ENCODE measurements at places on chromosomes 12 and 14.

- DNase-seq: no peak
These were observed at the start of gene SLC10A1 for GRCh38 chr14:69796797-69797500. Gene SLC10A1, minus strand, starts transcription at chr14:69797241. Its CDS starts 86 bp downstream, at chr14:69797155.

GRCh38 chr12:57118711-57119271 is 7.6 kb upstream of the STAT6 start:
- DNase-seq: no peak

GRCh38 chr12:122880668-122881067 is 15.3 kb downstream of the VPS37B start:
- no peak for DNase-seq

GRCh38 chr12:99027461-99027860 is 382.4 kb downstream of the APAF1 start:
- no peak for DNase-seq

DNA sequence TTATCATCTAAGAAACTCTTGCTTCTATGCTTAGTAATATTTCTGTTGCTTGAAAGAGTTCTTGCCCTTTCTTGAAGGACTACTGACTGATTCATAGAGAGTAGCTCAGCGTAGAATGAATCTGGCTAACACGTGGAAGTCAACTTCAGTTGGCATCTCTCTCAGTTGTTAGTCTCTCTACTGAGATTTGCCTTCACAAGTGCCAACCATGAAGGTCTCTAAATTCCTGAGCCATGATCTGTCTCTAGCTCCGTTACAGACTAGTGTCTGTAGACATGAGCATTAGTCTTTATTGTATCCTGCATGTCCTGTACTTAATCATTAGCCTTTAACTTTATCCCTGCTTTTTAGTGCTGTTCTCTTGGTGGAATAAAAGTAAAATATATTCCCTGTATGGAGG is 19.1 kb upstream of the ALX1 start:
- no peak for DNase-seq

- no peak for DNase-seq
These were observed 29.1 kb downstream of the RFLNA start for GRCh38 chr12:124323771-124324530.

GRCh38 chr14:95496111-95496681 is 20.3 kb downstream of the SYNE3 start:
- DNase-seq: no peak

DNA sequence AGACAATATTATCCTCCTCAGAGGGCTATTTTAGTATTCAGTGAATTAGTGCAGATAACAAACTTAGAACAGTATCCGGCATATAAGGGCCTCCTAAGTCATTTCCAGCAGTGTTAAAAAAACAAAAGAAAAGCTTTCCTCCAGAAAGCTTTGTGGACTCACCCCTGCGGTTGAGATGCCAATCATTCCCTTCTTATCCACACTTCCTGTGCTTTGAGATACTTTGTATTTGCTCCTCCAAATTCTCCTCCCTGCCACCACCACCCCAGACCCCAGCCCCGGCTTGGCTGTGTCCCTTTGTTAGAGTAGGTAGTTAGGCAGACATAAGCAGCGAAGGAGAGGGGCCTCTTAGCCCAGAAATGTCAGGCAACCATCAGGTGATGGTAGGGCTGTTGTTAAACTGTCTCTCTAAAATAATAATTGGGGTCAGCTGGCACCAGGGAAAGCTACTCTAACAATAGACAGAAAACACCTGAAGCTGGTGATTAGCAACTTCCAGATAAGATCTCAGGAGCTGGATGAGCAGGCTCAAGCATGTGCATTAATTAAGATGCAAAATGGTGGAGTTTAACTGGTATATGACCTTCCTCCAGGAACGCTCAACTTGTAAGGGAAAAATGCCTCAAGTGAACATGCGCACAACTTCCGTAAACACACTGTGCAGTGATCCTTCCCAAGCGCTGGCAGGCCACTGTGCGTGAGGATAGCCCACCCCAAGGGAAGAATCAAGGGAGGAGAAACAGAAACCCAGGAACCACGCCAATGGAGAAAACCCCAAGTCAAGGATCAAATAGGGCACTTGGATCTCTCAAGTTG is 152.1 kb upstream of the EEA1 start:
- DNase-seq: no peak

DNA sequence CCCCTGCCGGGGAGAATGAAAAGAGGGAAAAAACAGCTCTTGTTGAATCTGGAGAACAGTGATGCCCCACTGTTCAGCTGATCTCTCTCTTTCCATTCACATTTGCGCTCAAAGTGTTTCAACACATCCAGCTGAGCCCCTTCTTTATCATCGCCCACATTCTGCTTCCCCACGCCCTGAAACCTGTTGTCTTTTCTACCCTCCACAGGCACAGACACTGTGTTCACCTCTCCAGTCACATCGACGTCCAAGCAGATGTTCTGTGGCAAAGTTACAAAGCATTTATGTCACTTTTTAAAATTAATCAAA is 338.7 kb downstream of the EGLN3 start:
- peak; percentile 12 for DNase-seq

DNA sequence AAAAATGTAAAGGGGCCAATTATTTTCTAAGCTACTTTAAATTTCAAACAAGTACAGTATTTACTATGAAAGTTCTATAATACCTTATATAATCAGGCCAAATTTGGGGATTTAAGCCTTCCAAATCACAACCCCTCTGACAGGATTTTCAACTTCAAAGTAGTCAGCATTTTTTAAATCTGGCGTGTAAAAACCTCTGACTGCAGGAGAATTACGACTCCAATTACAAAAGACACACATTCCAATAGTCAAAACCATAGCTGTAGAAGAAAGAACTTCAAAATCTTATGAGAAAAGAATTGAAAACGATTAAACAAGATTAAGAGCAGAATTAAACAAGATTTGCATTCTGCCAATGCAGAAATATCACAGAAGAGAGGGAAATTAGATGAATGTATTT is 12.7 kb downstream of the OSBPL8 start:
- DNase-seq: peak; percentile 8

DNA sequence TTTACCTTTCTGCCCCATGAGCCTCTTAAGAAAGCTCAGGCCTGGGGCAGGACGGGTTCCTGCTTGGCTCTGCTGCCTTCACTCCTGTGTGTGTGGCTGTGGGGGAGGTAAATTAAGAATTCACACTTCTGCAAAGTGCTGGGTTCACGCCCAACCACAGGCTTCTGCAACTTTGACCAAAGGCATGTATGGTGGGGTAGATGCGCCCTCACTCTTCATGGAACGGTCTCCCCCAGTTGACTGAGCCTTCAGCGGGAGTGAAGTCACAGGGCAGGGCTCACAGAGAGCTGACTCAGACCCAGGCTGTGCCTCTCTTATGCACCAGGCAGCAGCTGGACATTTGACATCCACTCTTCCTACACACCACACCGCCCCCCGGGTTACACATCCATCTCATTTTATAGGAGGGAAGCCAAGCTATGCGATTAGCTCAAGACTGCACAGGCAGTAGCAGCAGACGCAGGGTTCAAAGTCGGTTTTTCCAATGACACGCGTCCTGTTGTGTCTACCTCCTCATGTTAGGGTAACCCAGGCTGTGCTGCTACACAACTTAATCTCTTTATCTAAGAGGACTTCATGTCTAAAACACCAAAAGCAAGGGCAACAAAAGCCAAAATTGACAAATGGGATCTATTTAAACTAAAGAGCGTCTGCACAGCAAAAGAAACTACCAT is 15.4 kb upstream of the BCL11B start:
- DNase-seq: no peak

GRCh38 chr12:80273144-80273543 is 170.9 kb upstream of the PTPRQ start:
- no peak for DNase-seq

DNA sequence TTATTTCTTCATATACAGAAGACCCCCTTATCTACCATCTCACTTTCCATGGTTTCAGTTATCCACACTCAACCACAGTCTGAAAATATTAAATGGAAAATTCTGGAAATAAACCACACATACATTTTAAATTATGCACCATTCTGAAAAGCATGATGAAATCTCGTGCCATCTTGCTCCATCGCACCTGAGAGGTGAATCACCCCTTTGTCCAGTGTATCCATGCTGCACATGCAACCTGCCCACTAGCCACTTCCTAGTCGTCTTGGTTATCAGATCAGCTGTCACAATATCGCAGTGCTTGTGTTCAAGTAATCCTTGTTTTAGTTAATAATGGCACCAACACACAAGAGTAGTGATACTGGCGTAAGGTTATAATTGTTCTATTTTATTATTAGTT is 145.7 kb downstream of the C12orf42 start:
- DNase-seq: no peak

GRCh38 chr14:26379951-26380350 is 217.9 kb downstream of the NOVA1 start:
- no peak for DNase-seq

GRCh38 chr14:65294816-65295215 is 117.7 kb upstream of the FUT8 start:
- no peak for DNase-seq

GRCh38 chr14:55731311-55731872 is 151.4 kb downstream of the KTN1 start:
- no peak for DNase-seq

- no peak for DNase-seq
These were observed 200.5 kb downstream of the STXBP6 start for GRCh38 chr14:24849471-24849870.

- no peak for DNase-seq
These were observed 452.2 kb upstream of the RPL10L start for GRCh38 chr14:47103771-47104170.

GRCh38 chr12:104643819-104644669 is 187.3 kb downstream of the CHST11 start:
- DNase-seq: no peak

GRCh38 chr12:39375206-39375808 is 67.6 kb downstream of the KIF21A start:
- DNase-seq: no peak

- no peak for DNase-seq
These were observed 55.9 kb downstream of the DYNC1H1 start for GRCh38 chr14:102020058-102020971.

DNA sequence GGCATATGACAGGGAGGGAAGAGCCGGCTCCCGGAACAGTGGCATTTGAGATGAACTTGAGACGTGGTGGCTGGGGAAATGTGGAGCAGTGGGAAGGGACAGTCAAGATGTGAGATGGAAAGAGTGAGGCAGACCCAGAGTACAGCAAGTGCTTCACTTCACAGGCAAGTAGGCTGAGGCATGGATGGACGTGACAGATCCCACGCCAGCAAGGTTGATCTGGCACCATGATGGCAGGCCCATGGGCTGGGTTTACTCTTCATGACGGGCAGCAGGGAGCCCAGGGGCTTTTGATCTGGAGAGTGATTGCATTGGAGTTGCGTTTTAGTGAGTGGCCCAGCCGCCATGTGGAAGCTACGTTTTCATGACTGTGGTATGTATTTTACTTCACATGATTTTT is 17.9 kb upstream of the EML1 start:
- DNase-seq: no peak

DNA sequence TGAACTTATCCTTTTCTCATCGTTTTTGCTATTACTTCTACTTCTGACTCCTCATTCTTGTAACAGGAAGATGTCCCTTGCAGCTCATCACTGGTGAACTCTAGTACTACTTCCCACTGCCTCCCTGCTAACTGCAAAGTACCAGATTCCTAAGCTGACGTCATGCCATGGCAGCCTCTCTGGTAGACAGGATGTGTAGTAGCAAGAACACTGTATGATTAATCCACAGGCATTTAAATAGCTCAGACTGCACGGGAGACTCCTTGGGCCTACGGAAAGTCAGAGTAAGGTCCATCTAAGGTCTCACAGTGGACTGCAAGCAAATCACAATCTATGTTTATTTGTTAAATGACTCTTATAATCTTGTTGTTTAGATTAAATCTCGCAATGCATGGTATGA is 43.5 kb downstream of the DNAI7 start:
- DNase-seq: no peak

DNA sequence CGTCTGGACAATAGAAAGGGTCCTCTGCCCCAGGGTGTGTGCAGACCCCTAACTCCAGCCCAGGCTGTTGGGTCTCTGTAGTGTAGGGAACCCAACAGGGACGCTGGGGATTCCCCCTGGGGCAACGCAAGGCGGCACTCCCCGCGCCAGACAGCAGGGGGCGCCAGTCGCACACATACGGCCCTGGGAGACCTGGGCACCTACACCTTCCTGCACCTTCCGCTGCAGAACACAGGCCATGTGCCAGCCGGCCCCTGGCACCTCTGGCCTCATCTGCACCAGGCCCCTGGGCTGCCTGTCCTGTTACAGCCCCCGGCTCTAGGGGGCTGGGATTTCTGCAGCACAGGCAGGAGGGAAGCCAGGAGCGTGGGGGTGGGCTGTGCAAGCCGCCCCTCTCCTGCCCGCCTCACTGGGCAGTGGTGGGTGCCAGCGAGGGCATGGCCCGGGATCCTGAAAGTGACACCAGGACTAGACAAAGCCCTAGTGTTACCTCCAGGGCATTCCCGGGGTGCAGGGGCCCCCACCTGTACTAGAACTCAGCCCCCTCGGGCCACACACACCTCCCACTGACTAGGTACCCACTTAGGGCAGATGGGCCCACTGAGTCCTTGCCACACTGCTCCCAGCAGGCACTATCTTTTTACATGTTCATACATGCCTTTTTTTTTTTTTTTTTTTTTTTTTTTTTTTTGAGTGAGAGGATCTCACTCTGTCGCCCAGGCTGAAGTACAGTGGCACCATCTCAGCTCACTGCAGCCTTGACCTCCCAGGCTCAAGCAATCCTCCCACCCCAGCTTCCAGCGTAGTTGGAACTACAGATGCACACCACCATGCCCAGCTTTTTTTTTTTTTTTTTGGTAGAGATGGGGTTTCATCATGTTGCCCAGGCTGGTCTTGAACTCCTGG is 37.5 kb downstream of the CCNK start:
- peak; percentile 65 for DNase-seq

DNA sequence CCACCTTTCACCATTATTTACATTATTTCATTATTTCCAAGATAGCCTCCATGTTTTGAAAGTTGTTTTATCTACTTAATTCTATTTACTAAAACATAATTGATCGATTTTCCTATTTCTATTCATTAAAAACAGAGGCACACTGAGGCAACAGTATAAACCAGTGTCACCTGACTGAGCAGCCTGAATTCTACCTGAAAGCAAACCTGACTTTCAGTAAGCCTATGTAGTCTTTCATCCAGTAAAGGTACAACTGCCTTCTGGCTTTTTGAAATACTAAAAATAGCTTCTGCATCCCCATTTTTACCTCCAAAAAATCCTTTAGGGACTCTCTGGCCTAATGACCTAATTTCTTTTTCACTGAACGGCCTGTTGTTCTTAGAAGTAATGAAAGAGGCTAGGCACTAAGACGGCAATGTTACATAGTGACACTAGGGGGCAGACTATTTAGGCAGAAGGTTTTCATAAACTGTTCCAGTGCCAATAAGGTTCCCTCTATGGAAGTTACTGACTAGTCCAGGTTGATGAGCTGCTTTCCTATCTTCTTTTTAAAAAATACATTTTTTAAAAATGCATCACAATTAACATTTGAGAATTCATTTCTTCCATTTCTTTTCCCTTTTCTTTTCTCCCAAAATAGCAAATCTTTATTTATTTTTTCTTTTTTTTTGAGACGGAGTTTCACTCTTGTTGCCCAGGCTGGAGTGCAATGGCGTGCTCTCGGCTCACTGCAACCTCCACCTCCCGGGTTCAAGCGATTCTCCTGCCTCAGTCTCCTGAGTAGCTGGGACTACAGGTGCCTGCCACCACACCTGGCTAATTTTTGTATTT is 17.5 kb downstream of the ANAPC5 start:
- DNase-seq: peak; percentile 38

All from neuronal stem cell (in vitro differentiated cells).